ENCODE measurements at places on chromosomes 7 and 10. TPM values are rescaled to one million over a fixed set of nuclear protein-coding genes. Genes with fewer than 3 reads are reported as not detected.
A peak's percentile ranks its signal among the peaks of the same experiment; 100 is the strongest.

DNA sequence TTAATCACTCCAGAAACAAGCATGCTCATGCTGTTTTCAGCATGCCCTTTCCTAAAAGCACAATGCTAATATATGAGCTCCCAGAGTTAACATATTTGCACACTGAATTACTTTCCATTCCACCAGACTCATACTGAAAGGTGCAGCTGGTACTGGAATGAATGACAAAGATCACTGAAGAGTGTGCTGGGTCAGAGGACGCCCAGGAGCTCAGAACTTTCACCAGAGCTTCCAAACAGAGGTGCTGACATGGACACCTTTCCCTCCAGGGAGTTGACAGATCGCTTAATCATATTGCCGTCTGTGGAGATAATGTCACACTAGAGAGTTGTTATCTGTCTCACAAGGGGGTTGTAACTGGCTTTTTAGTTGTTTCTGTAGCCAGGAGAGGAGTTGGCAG lies 292.9 kb downstream of the LHFPL3 start:
- DNase-seq, result no peak

CYP2W1 gene
- not detected for total RNA-seq

- no peak for DNase-seq
Measured at GRCh38 chr10:129386415-129387257, 80.4 kb upstream of the MGMT start.

DNAJC12 gene
- 29.1 TPM for total RNA-seq

DNA sequence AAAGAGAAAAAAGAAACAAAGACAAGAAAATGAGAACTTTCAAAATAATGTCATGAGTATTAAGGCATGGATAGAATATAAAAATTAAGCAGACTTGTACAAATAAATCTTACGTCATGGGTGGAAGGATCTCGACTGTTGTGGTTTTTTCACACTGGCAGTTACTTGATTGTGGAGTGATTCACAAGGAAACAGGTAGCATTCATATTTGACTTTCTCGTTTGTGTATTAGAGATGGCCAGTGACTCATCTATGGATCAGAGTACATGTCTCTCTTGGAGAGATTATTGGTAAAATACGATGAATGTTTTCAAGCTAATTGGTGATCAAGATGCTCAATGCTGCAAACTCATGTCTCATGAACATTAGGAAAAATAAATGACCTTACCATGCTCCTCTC lies 564.3 kb downstream of the GATA3 start:
- DNase-seq, result no peak

- DNase-seq, result peak; percentile 24
Measured at GRCh38 chr7:82676777-82677463, 233.3 kb upstream of the CACNA2D1 start.

NACAD gene
- total RNA-seq, result 0.50 TPM

GRCh38 chr10:106078895-106079576 lies 1085.5 kb downstream of the SORCS1 start:
- DNase-seq, result no peak

DNA sequence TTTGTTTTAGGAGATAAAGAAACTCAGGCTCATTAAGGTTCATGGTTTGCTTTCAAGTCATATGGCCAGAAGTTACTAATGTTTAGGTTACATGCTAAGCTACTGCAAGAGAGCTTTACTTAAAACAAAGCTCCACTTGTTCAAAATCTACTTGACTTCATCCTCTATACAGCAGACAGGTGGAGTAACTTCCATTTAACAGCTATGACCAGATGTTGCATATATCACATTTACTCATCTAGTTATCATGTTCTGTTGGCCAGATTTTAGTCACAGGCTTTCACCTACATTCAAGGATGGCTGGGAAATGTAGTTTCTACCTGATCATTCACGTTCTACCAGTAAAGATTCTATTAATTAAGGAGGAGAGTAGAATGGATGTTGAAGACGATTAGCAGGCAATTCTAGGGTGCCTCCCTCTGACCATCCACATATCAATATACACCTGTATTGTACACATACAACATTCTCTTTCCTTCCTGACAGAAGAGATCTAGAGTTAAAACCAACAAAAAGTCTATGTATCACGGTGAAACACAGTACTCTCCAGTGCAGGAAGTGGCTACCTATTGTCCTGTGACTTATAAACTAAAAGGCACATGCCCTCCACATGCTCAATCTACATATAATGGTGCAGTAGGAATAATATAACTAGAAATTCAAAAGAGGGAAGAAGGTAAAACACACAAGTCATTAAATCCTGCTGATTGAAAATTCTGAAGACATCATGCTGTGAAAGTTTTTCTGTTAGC lies 488.0 kb downstream of the MDFIC start:
- no peak for DNase-seq

TMEM168 gene
- total RNA-seq, result 15.5 TPM

DNA sequence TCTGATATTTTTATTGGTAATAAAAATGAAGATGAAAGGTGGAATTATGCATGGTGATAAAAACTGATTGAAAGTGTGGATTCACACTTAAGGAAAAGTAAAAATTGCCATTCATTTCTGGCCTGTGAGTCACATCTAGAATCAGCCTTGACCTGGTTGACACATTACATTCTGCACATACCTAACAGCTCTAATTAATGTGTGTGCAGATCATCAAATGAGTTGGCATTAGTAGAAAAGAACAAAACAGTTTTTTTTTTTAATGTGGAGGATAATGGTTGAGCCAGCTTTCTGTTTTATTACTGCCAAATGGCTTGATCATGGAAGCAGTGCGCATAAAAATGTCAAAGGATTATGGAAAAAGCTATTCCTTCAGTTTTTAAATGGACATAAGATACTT lies 142.6 kb upstream of the TMEM196 start:
- no peak for DNase-seq

LRIT1 gene
- not detected for total RNA-seq

CLRN3 gene
- total RNA-seq, result not detected

GRCh38 chr10:60760711-60761210 lies 17.5 kb upstream of the CDK1 start:
- DNase-seq, result no peak

DNA sequence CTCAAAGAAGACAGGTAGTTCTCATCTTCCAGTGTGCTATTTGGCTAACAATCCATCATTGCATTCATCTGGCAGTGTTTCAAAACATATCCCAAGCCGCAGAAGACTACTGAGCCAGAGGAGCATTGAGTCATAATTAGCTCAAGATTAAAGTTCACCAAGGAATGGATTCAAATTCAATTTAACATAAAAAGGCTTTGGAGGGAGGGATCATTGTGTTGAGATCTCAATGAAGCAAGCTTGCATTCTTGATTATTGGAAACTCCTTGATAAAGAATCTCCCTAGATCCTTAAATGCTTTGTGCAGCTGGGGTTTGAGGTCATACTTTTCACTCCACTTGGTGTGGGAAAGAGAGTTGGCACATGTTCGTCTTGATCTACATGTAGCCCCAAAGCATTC lies 142.8 kb upstream of the SEMA3A start:
- DNase-seq, result no peak

- DNase-seq, result no peak
Measured at GRCh38 chr7:140439359-140439758, 35.5 kb downstream of the RAB19 start.

DNA sequence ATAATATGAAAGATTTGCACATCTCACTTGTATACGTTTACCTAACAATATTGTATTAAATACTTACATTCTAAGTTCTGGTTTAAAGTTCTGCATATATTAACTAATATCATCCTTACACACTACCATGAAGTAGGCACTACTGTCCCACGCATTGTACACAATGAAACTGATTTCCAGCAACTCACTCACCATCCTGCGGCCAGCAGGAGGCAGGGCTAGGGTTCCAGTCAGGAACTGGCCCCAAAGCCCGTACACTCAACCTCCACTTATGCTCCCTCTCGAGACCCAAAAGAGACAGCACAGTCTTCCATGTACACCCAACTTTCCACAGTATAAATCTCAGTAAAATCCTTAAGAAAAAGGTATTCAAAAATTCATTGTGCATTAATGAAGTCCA lies 41.4 kb downstream of the GRID1 start:
- no peak for DNase-seq

DNA sequence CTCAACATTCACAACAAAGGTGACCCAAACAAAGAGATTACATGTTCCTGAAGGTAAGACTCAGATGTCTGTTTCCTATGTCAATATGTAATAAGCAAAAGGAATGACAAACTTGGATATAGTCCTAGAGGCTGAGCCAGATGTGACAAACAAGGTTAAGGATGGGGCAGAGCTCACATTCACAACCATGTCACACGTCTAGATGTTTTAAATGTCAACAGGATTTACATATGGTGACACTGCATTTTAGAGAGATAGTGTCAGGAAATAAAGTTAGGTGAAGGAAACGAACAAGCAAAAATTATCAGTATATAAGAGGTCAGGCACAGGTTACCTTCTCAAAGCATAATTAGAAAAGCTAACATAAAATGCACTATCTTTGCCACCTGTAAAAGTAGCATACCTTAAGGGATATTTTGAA lies 8.4 kb downstream of the RELN start:
- DNase-seq, result no peak

OAT gene
- total RNA-seq, result 44.3 TPM

KCP gene
- not detected for total RNA-seq

GRCh38 chr7:16989811-16990413 lies 108.1 kb upstream of the AGR3 start:
- no peak for DNase-seq

ITIH5 gene
- not detected for total RNA-seq

DNA sequence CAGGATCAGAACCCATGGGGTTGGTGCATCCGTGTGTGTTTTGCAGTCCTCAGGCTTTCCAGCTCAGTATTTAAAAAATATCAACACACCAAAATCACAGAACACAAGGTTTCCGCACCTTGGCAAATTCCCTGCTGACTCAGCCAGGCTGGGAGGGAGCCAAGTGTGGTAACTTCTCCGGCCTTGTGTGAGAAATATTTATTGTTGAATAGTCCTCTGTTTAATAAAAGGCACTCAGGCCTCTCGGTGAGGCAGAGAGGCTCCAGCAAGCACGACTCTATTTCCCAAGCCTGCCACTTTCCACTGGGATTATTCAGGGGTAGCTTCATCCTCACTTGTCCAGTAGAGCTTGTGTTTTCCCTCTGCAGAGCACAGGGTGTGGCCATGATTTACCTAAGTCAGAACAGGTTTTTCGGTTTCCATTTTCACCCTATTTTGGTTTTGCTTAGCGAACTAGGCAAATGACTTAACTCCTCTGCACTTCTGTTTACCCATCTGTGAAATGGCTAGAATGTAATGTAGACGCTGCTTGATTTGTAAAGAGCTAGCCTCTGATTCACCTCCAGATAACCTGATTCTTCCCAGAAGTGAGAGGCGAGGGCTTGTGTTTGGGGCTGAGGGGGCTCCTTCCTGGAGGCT lies 13.0 kb upstream of the CHST15 start:
- no peak for DNase-seq

- DNase-seq, result no peak
Measured at GRCh38 chr7:123795917-123796316, 47.1 kb upstream of the WASL start.

DNA sequence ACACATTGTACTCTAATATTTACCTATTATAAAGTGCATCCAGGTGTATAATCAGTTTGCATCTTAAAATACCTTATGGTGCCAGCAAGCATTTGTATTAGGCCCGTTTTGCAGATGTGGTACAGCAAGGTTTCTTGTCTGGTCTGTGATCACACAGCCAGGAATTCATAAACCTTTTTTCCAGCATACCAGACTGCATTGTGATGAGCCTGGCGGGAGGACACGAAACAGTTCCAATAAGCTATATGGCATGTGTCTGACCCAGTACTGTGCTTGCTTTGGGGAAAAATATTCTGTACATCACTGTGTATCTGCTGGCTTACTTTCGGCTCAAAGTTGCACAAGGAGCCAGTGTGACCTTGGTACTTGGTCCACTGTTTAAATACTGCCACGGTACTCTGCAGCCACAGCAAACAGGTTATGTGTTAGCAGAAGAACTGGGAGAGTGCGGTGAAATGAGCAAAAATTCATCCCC lies 36.3 kb downstream of the CHN2 start:
- DNase-seq, result no peak

CNNM1 gene
- total RNA-seq, result 1.2 TPM

- DNase-seq, result no peak
Measured at GRCh38 chr10:127142136-127142535, 54.3 kb downstream of the INSYN2A start.

DNAH11 gene
- total RNA-seq, result 2.7 TPM

DNA sequence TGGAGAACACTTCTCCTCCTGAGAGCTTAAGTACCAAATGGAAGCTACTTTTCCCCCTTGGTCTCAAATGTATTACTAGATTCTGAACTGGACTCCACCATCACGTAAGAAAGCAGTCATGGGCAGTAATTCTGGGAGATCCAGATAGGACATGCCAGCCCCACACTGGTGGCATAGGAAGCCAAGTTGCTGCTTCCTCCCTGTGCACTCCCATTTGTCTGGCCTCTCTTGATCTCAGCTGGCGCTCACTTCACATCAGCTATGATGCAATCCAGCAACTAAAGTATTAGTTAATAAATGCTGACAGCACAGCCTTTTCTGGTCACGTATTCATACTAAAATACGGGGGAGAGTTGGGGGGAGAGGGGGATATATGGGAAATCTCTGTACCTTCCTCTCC lies 3.4 kb upstream of the IL6 start:
- DNase-seq, result no peak

HACD1 gene
- total RNA-seq, result 2.6 TPM

DNA sequence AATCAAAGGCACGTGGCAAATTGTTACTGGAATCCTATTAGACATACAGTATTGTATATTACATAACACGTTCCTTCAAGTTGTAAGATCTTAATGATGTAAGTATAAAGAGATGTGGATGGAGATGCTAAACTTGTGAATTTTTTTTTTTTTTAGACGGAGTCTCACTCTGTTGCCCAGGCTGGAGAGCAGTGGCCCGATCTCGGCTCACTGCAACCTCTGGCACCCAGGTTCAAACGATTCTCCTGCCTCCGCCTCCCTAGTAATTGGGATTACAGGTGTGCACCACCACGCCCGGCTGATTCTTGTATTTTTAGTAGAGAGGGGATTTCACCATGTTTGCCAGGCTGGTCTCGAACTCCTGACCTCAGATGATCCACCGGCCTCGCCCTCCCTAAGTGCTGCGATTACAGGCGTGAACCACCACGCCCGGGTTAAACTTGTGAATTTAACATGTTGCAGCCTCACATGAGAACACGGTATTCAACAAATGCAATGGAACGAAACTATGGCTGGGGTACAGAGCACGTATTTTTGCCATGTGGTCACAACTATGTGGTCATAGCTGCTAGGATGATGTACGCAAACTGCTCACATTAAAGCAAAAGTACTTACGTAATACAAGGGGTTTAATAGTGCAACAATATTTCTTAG lies 818 bp upstream of the SUPV3L1 start:
- DNase-seq, result peak; percentile 55

GRCh38 chr10:88110355-88110754 lies 246.9 kb downstream of the PTEN start:
- DNase-seq, result no peak

DNA sequence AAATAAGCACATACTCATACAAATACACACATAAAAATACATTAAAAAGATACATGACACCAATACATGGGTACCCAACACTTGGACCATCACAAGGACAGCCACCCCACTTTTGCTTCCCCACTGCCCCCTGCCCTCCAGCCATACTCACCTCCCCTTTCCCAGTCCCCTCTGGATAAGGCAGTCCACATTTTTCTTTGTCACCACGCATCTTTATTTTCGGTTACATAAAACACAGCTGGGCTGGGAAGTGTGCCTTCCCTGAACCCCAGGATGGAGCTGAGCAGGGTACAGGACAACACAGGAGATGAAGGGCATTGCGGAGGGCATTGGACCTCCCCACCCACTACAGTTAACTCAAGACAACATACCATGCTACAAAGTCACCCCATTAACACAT lies 1.1 kb upstream of the HOXA3 start:
- DNase-seq, result no peak

COL28A1 gene
- not detected for total RNA-seq

LLCFC1 gene
- not detected for total RNA-seq

- no peak for DNase-seq
Measured at GRCh38 chr10:36688717-36689116, 436.7 kb upstream of the ANKRD30A start.

All from activated CD8-positive, alpha-beta T cell treated with anti-CD3 and anti-CD28 coated beads for 36 hours (primary cell).